ENCODE measurements at places on chromosomes 6 and 20.

- no peak for DNase-seq
Measured at GRCh38 chr6:19851241-19852089, 14.3 kb downstream of the ID4 start.

DNA sequence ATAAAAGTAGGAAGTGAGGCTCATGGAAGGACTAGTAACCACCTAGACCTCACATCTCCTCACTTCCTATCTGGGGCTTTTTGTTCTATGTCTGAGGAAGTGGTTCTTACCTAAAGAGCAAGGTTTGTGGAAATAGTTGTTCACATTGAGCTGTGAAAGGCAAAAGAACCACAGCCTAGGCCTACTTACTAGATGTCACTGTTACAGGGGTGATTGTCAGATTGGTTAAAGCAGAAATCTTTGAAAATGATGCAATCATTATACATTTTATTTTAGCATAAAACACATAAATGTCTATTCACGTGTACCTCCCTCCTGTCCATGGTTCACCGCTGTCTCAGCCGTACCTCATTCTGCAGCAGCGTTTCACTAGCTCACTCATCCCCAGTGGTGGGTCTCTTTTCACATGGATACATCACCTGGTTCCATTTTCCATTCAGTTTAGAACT, 268.8 kb downstream of the TMEM242 start:
- DNase-seq = no peak

GRCh38 chr20:46002008-46002407, 6.7 kb upstream of the MMP9 start:
- no peak for DNase-seq

DNA sequence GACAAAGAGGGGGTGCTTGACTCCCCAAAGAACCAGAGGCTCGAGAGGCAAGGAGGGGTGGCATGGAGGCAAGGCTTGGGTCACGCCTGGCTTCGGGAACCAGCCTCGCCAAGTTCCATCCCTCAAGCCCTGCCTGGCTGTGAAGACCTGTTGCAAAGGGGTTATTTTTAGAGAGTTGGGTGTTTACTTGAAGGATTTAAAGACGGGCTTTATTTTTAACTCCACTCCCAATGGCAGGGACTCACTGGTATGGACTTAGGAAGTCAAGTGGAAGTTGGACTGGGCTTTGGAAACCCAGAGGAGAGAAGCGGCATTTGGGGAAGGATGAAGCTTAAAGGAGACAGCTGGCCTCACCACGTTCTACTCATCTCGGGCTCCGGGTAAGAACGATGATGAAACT, 43.1 kb downstream of the JPH2 start:
- no peak for DNase-seq

GRCh38 chr20:23503649-23504048, 12.7 kb downstream of the CST8 start:
- no peak for DNase-seq
